ENCODE measurements at places on chromosomes 5 and 9. TPM values are rescaled to one million over a fixed set of nuclear protein-coding genes. Genes with fewer than 3 reads are reported as not detected.
A peak's percentile ranks its signal among the peaks of the same experiment; 100 is the strongest.

GRCh38 chr9:98943682-98944056 is at the start of gene COL15A1:
Gene COL15A1, plus strand, starts transcription at chr9:98943907. Its CDS starts 155 bp downstream, at chr9:98944062.
- DNase-seq, result peak; percentile 42
- peak within 1 kb of the TSS; percentile 49 for H3K27ac ChIP-seq
- H3K36me3 ChIP-seq, result no peaks in the 10 kb centered on the region
- no peaks in the 10 kb centered on the region for H3K4me1 ChIP-seq
- H3K4me3 ChIP-seq, result peak within 1 kb of the TSS; percentile 72

GRCh38 chr9:114677418-114677817 is 4.6 kb downstream of the TEX48 start:
- DNase-seq, result no peak
- no peak overlapping the region for H3K27ac ChIP-seq
- H3K4me3 ChIP-seq, result no peak overlapping the region
- H3K27me3 ChIP-seq, result peaks cover 17% of the 10 kb centered on the region
- H3K36me3 ChIP-seq, result no peaks in the 10 kb centered on the region
- no peaks in the 10 kb centered on the region for H3K4me1 ChIP-seq

DNA sequence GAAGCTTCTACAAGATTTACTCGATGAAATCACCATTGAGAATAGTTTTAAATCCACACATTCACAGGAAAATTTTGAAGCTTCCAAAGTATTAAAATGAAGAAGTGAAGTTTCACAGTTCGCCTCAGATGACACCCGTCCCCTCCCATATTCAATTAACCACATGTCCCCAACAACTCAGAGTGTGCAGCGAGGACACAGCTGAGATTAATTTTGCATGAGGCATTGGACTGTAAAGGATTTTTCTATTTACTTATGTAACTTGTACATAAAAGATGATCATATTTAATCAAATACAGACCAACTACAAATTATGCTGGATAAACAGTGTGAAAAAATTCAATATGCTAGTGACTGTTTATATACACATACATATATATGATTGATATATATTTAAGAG is 84.7 kb upstream of the OLFM1 start:
- no peak overlapping the region for H3K4me3 ChIP-seq
- no peaks in the 10 kb centered on the region for H3K36me3 ChIP-seq
- no peak overlapping the region for H3K27ac ChIP-seq
- peaks cover 13% of the 10 kb centered on the region for H3K27me3 ChIP-seq
- H3K4me1 ChIP-seq, result no peaks in the 10 kb centered on the region

- no peaks in the 10 kb centered on the region for H3K27me3 ChIP-seq
- DNase-seq, result no peak
- H3K4me1 ChIP-seq, result peaks cover 24% of the 10 kb centered on the region
- no peaks in the 10 kb centered on the region for H3K36me3 ChIP-seq
Measured at GRCh38 chr5:14134083-14134482, 9.1 kb upstream of the TRIO start.

DNA sequence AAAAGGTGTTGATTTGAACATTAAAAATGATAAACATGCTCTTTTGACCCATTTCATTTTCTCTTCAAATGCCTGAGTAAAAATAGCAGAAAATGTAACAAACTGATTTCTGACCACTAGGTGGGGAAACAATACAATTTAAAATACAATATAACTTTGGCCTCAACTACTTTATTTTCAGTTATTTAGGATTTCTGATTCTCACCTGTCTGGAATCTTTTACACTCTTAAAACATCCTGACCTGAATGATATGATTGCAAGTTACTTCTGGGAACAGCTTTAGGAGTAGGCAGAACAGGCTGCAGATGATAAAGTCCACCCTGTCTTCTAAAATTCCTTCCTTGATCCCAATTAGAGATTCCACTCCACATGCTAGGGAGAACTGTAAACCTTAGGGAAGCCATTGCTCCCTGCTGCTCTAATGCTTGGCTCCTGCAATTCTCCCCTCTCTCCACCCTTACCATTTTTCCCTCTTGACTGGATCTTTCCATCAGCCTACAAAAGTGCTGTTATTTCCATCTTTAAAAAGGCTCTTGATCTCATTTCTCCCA is 70.3 kb downstream of the FYB1 start:
- no peak for DNase-seq
- no peak overlapping the region for H3K27ac ChIP-seq
- no peaks in the 10 kb centered on the region for H3K27me3 ChIP-seq
- H3K4me1 ChIP-seq, result peaks cover 6% of the 10 kb centered on the region
- H3K36me3 ChIP-seq, result no peaks in the 10 kb centered on the region

GRCh38 chr5:79834098-79834753 is 144.6 kb downstream of the CMYA5 start:
- H3K4me1 ChIP-seq, result peaks cover 47% of the 10 kb centered on the region
- peak overlapping the region; percentile 1 for H3K27ac ChIP-seq
- no peak overlapping the region for H3K4me3 ChIP-seq
- H3K36me3 ChIP-seq, result no peaks in the 10 kb centered on the region

- DNase-seq, result no peak
- H3K27me3 ChIP-seq, result no peaks in the 10 kb centered on the region
- no peaks in the 10 kb centered on the region for H3K36me3 ChIP-seq
- H3K27ac ChIP-seq, result no peak overlapping the region
- H3K4me1 ChIP-seq, result no peaks in the 10 kb centered on the region
Measured at GRCh38 chr9:73080110-73080694, 71.5 kb upstream of the ANXA1 start.

GRCh38 chr9:3708751-3709150 is 182.9 kb upstream of the RFX3 start:
- DNase-seq, result no peak
- H3K27me3 ChIP-seq, result no peaks in the 10 kb centered on the region
- no peak overlapping the region for H3K27ac ChIP-seq

GRCh38 chr5:81961651-81962440 is 10.0 kb upstream of the ATG10 start:
- H3K36me3 ChIP-seq, result no peaks in the 10 kb centered on the region
- no peak overlapping the region for H3K27ac ChIP-seq
- no peaks in the 10 kb centered on the region for H3K27me3 ChIP-seq
- H3K4me1 ChIP-seq, result no peaks in the 10 kb centered on the region
- DNase-seq, result no peak

DNA sequence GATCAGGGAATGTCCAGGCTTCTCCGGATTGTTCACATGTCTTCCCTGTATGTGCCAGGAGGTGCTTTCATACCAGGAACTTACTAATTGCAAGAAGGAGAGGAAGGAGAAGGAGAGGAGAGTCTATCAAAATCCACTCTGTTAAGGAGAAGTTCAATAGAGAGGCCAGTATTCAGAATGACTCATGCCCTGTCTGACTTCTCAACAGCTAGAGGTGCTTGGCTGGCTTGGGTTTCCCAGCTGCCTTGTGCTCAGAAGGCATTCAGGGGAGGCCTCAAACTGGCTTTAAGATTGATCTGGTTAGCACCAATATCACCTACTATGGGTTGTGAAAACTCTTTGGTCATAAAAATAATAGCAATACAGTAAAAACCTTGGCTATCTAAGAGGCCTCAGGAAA is 167.9 kb upstream of the GLRA1 start:
- no peak for DNase-seq
- no peaks in the 10 kb centered on the region for H3K4me1 ChIP-seq
- no peaks in the 10 kb centered on the region for H3K27me3 ChIP-seq
- H3K4me3 ChIP-seq, result no peak overlapping the region

DNA sequence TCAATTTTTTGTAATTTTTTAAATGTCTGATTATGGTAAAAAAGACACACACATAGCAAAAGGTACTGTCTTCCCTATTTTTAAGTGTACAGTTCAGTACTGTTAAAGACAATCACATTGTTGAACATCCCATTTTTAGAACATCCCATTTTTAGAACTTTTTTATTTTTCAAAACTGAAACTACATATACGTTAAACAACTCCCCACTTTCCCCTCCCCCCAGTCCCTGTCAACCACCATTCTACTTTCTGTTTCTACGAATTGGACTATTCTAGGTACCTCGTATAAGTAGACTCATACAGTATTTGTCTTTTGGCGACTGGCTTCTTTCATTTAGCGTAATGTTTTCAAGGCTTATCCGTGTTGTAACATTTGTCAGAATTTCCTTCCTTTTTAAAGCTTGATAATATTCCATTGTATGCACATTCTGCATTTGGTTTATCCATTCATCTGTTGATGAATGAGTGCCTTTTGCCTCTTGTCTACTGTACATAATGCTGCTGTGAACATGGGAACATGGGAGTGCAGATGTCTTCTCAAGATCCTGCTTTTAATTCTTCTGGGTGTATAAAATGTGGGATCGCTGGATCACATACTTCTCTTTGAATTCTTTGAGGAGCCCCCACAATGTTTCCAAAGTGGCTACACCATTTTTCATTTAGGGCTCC is 154.0 kb downstream of the PIK3R1 start:
- H3K36me3 ChIP-seq, result no peaks in the 10 kb centered on the region
- H3K4me3 ChIP-seq, result no peak overlapping the region
- H3K4me1 ChIP-seq, result no peaks in the 10 kb centered on the region
- no peak overlapping the region for H3K27ac ChIP-seq

DNA sequence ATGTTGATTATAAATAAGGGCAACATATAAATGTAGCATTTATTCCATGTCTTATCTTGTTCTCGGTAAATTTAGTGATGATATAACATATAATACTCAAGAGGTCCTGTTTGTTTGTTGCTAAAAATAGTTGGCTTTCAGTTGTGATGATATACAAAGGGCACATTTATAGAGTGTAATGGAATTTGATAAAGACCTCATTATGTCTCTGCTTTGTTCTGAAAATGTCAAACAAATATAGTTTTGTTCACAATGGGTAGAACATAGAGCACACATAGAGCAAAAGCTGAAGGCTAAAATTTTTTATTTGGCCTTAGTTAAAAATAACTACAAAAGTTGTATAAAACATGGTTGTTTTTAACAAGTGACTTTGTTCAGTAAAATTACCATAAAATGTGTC is 477.1 kb upstream of the SMC2 start:
- H3K27ac ChIP-seq, result no peak overlapping the region
- H3K27me3 ChIP-seq, result no peaks in the 10 kb centered on the region
- H3K4me1 ChIP-seq, result no peaks in the 10 kb centered on the region

DNA sequence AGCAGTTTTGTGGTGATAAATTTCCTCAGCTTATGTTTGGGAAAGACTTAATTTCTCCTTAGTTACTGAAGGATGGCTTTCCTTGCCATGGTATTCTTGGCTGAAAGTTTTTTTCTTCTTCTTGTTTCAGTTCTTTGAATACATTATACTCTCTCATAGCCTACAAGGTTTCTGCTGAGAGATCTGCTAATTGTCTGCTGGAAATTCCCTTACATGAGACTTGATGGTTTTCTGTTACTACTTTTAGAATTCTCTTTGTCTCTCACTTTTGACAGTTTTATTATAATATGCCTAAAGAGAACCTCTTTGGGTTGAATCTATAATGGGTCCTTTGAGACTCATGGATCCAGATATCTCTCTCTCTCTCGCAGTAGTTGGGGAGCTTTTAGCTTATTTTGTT is 693.6 kb downstream of the PRELID2 start:
- H3K27me3 ChIP-seq, result no peaks in the 10 kb centered on the region
- H3K36me3 ChIP-seq, result no peaks in the 10 kb centered on the region
- no peaks in the 10 kb centered on the region for H3K4me1 ChIP-seq
- no peak overlapping the region for H3K27ac ChIP-seq
- no peak overlapping the region for H3K4me3 ChIP-seq

DNA sequence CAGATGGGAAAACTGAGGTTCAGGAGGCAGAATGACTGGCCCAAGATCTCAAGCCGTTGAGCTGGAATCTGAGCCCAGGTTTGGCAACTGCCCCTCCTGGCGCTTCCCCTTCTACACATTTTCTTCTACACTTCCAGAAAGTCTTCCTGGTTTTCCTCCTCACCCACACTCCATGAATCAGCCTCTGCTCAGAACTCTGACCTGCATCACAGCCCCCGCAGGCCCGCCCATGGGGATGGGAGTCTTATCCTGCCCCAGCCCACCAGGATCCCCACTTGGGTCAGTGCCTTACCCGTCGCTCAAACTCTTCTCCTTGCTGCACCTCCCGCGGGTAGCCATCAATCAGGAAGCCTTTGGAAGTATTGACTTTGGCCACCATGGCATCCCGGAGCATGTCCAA is 5.9 kb downstream of the AK1 start:
- no peaks in the 10 kb centered on the region for H3K36me3 ChIP-seq
- no peaks in the 10 kb centered on the region for H3K27me3 ChIP-seq
- no peak for DNase-seq

DNA sequence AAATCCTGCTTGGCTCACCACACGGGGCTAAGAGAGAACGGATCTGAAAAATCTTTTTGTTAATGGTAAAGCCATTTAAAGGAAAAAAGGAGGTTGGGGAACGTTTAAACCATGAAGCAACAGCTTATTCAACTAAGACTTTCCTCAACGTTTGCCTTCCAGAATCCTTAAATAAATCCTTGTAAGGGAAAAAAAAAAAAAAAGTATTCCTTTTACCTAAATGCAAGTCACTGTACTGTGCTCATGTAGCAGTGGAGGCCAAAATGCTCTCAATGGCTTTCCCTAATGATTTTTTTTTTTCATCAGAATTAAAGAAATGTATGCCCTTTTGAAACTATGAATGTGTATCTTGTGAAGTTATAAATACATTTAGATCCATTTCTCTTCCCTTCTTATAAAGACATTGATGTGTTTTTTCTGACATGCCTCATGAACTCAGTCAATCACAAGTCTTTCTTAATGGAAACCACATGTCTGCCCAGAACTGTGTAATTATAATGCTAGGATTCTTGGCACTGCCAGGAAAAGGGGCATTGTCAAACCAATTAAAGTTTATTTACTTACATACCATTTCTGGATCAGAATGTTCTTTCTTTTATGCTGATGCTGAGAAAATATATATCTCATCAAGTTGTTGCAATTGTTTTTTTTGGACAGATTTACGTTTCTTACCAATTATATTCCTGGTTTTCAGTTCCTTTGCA is 107.5 kb downstream of the EBF1 start:
- no peaks in the 10 kb centered on the region for H3K27me3 ChIP-seq
- no peaks in the 10 kb centered on the region for H3K36me3 ChIP-seq
- H3K27ac ChIP-seq, result no peak overlapping the region
- no peaks in the 10 kb centered on the region for H3K4me1 ChIP-seq
- DNase-seq, result no peak

THBS4 gene
- 252 TPM for total RNA-seq

ACTBL2 gene
- total RNA-seq, result not detected

NUTM2G gene
- not detected for total RNA-seq

PCDHA9 gene
- 0.04 TPM for total RNA-seq

UNC13B gene
- total RNA-seq, result 11.0 TPM

FOXD4L4 gene
- total RNA-seq, result not detected

TMEM174 gene
- total RNA-seq, result not detected

DMAC1 gene
- total RNA-seq, result 125 TPM

Data from psoas muscle (tissue), 8 donors.